Activated CD4-positive, alpha-beta T cell treated with anti-CD3 and anti-CD28 coated beads, Interleukin-2, Interleukin-6, amounts not matched to agents 100 ng/mL and 50 ng/mL, durations not matched to agents 16 hours and 8 hours (primary cell): ENCODE measurements at places on chromosomes 1 and 21.

DNA sequence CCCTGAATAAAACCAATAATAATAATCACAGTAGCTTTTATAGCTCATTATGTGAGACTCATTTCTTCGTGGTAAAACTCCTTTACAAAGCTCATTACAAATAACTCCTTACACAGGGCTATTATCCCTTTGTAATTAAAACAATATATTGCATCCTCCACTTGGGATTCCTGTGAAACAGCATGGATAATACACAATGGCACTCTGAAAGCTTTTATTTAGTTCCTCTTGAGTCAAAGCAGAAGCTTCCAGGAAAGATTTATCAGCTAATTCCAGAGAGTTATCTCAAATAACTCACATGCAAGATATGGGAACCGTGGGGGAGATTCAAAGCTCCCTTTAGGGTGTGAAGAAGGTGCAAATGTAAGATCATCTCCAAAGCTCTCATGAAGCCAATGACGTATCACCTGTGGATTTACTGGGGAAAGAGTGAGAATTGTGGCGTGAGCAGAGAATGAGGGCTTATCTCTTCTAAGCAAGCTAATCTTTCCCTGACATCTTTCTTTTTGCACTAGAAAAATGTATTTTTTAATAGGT lies 60.4 kb upstream of the GJA5 start:
- no peak for DNase-seq

DNA sequence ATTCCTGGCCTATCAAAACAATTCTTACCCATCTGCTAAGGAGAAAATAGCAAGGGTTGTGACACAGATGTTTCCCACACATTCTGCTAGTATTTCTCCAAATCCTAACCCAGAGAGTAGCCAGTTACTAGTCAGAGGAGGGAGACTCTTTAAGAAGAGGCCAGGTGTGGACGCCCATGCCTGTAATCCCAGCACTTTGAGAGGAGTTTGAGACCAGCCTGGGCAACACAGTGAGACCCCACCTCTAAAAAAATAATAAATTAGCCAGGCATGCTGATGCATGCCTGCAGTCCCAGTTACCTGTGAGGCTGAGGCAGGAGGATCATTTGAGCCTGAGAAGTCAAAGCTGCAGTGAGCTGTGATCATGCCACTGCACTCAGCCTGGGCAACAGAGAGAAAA lies 28.6 kb downstream of the NVL start:
- no peak for DNase-seq

DNA sequence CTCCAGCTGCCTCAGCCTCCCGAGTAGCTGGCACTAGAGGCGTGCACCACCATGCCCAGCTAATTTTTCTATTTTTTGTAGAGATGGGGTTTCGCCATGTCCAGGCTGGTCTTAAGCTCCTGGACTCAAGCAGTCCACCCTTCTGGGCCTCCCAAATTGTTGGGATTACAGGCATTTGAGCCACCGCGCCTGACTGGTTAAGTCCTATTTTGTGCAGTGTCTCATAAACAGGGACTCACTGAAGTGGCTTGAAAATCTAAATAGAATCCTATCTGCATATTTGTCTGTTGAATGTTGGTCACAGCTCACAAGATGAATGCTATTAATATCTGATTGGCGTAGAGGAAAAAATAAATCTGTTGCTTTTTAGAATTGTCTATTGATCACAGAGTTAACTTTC lies 5.9 kb upstream of the CHAF1B start:
- no peak for DNase-seq

- no peak for DNase-seq
These were observed 12.4 kb downstream of the C1orf116 start for GRCh38 chr1:207020065-207020708.

DNA sequence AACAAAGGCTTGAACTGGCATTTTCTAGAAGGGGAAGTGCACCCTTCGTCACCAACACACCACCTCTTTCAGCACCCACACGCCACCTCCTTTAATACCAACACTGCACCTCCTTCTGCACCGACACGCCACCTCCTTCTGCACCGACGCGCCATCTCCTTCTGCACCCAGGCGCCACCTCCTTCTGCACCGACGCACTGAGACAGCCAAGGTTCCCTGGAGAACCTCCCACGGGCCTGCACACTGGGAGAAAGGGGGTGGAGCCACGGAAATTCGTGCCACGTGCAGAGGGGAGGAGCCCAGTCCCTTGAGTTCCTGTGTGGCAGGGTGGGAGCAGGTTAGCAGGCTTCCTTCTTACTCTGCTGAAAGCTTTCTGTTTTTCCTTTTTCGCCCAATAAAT lies 327.9 kb upstream of the C1orf174 start:
- no peak for DNase-seq

GRCh38 chr1:98336472-98337083 lies 324.9 kb upstream of the SNX7 start:
- no peak for DNase-seq

GRCh38 chr1:36944883-36945282 lies 89.4 kb downstream of the GRIK3 start:
- no peak for DNase-seq

GRCh38 chr1:24022581-24023361 lies 42.6 kb upstream of the SRSF10 start:
- DNase-seq, result no peak

DNA sequence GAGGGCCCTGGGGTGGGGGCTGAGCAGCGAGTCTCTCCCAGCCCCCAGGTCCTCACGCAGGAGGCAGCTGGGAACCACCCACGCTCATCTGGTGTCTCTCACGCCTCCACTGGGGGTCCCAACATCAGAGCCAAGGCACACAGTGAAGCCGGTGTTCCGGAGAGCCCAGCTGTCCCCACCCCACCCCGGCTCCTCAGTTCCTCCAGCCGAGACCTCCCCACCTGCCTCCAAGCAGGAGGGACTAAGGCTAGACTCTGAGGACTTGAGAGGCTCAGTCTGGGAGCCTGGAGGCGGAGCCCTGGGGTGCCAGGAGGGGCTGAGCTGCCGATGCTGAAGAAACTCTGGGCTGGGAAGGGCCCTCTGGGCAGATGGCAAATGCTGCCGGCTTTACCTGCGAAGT lies 1.6 kb upstream of the HPCA start:
- no peak for DNase-seq

- DNase-seq, result no peak
These were observed 109.5 kb upstream of the NFIA start for GRCh38 chr1:60972841-60973364.
